ENCODE measurements at places on chromosomes 7 and 10. TPM values are rescaled to one million over a fixed set of nuclear protein-coding genes. Genes with fewer than 3 reads are reported as not detected.

OR9A2 gene
- total RNA-seq, result 1.1 TPM

NOM1 gene
- 24.7 TPM for total RNA-seq

COL13A1 gene
- 9.2 TPM for total RNA-seq

SAMD9L gene
- total RNA-seq, result 25.5 TPM

RELN gene
- total RNA-seq, result 26.3 TPM

CTNNA3 gene
- total RNA-seq, result 26.1 TPM

GRCh38 chr10:60450291-60450690 lies 60.6 kb upstream of the ANK3 start:
- DNase-seq, result no peak

GRCh38 chr10:30466445-30466844 lies 32.5 kb downstream of the MAP3K8 start:
- no peak for DNase-seq

GRCh38 chr10:120962756-120963593 lies 111.8 kb downstream of the WDR11 start:
- DNase-seq, result no peak

- DNase-seq, result peak; percentile 60
Measured at GRCh38 chr10:97072851-97073665, 112.7 kb downstream of the SLIT1 start.

- no peak for DNase-seq
Measured at GRCh38 chr7:139720186-139720585, 57.6 kb downstream of the HIPK2 start.

DNA sequence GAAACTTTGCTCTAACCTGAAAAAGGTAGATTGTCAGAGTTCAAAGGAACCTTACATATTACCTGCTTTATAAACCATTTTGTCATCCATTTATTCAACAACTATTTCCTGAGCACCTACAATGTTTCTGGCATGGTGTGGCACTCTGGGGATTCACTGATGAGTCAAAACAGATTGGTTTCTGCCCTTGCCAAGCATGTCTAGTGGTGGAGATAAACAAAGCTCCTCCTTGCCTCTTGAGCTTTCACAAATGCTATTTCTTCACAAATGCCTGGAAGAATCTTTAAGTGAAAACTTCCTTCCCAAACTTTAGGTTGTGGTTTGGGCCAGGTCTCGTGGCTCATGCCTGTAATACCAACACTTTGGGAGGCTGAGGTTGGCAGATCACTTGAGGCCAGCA lies 85.1 kb upstream of the RELN start:
- DNase-seq, result no peak

- DNase-seq, result no peak
Measured at GRCh38 chr10:121683816-121684215, 85.6 kb upstream of the FGFR2 start.

DNA sequence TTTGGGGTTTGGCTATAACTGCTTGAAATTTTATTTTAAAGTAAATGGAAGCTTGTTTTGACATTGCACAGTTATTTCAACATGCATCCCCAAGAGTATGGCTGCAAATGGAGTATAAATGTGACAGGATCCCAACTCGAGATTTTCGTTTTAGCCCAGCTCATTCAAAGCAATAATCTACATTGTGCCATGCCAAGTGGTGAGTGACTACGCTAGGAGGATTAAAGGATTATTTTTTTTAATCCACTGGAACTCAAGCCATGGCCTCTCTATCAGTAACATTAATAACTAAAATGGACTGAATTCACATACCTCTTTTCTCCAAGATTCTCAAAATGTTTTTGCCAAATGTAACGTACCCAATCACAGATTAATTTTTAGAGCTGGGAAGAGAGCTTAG lies 60.6 kb upstream of the AUTS2 start:
- no peak for DNase-seq

DNA sequence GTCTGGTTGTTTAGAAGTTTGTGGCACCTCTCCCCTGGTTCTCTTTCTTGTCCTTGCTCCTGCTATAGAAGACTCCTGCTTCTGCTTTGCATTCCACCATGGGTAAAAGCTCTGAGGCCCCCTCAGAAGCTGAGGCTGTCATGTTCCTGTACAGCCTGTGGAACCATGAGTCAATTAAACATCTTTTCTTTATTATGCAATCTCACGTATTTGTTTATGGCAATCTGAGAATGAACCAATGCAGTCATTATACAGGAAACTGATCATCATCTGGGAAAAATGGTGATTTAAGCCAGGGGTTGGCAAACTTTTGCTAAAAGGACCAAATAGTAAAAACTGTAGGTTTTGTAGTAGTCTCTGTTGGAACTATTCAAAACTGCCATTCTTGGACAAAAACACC lies 175.4 kb downstream of the CSTF2T start:
- no peak for DNase-seq

- no peak for DNase-seq
Measured at GRCh38 chr7:34662058-34662708, 4.2 kb downstream of the NPSR1 start.

DNA sequence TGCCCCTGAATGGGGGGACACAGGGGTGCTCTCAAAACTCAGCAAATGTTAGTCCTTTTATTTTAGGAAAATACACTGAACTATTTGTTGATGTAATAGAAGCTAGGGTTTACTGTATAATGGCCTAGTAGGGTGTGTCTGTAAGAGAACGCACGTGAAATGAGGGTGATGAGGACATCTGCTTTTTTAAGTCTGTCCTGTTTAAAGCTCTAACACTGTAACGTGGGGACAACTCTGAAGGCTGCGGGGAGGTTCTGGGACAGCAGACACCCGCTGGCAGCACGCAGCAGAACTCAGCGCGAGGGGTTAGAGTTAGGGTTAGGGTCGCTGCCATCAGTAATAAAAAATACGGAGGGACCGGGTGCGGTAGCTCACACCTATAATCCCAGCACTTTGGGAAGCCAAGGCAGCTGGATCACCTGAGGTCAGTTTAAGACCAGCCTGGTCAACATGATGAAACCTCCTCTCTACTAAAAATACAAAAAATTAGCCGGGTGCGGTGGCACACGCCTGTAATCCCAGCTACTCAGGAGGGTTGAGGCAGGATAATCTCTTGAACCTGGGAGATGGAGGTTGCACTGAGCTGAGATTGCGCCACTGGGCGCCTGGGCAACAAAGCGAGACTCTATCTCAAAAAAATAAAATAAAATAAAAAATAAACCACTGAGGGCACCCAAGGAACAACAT lies 98.0 kb downstream of the CTBP2 start:
- no peak for DNase-seq

GRCh38 chr10:101965075-101965765 lies 90.8 kb downstream of the ARMH3 start:
- no peak for DNase-seq

GRCh38 chr7:118948508-118948907 lies 724.0 kb downstream of the ANKRD7 start:
- no peak for DNase-seq

DNA sequence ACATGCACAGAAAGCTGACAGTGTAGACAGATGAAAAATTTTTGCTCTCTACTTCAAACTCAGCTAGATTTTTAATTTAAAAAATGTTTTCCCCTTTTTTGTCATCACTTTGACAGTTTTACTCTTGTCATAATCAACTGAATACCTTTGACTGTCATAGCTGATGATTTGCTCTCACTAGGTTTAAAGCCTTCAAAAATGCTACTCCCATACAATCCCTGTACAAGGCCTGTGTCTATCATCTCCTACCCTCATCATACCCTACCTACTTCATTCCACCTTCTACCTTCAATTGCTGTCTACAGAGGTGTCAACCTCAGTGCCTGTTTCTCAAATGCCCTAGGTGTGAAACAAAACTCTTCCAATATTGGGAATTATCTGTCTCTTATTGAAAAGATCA lies 230.3 kb downstream of the SEMA3A start:
- DNase-seq, result no peak

DNA sequence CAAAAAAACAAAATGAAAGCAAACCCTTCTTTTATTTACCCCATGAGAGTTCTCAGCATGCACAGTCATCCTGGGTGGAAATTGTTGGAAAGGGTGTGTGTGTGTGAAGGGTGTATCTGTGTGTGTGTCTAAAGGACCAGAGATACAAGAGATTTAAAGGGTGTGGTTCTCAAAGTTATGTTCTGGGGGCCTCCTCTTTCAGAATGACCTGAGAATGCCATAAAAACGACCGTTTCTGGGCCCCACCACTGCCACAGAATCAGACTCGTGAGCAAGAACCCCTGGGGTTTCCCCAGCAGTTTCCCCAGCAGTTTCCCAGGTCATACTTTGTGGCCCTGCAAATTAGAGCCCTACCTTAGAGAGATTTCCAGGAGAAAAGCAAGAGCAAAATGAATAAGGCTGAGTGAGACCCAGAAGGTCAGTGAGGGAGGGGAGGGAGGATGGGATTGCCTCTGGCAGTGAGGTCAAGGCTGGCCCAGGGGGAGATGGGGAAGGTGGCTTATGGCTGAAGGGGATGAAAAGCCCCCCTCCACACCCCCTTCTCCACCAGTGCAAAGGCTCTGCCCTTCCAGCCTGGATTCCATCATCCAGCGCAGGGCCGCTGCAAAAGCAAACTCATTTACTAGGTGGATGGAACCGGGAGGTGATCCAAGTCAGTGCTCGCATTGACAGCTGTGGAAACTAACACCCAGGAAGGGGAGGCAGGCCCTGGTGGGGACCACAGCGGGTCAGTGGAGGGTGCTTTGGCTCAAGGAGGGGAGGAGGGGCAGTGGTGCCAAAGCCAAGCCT lies 10.2 kb downstream of the PYROXD2 start:
- DNase-seq, result no peak

- DNase-seq, result no peak
Measured at GRCh38 chr7:74573512-74573911, 84.0 kb upstream of the GTF2I start.

DNA sequence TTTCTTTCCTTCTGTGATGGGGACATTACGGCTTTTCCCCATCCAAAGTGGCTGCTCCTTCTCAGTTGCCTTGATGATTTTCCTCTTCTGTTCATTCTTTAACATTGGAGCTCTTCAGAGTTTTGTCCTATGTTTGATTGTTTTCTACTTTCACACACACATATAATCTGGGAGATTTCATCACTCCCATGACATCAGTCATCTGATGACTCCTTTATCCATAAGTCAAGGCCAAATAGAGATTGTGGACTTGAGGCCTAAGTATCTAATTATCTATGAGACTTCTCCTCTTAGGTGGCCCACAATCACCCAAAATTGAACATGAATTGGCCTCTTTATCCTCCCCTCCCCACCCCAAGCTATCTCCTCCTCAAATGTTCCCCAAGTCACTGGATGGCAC lies 5.3 kb upstream of the COL1A2 start:
- no peak for DNase-seq

GRCh38 chr7:6705959-6706665 lies 635 bp downstream of the ZNF12 start:
- DNase-seq, result no peak

- no peak for DNase-seq
Measured at GRCh38 chr7:75991531-75992082, 2.8 kb downstream of the TMEM120A start.

DNA sequence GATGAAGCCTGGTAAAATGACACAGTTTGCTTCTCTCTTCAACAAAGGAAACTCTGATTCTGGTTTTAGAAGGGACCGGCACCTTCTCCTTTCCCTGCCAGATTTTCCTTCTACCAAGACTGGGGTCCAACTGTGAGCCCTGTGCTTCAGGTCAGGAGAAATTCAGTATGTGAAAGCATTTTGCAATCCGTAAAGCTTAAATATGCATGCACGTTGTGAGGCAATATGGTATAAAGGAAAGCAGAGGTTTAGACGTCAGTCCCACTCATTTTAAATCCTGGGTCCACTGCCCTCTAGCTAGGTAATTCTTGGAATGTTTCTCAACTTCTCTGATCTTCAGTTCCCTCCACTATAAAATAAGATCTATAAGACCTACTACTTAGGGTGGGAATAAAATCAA lies 359.0 kb upstream of the NPSR1 start:
- DNase-seq, result no peak

DNA sequence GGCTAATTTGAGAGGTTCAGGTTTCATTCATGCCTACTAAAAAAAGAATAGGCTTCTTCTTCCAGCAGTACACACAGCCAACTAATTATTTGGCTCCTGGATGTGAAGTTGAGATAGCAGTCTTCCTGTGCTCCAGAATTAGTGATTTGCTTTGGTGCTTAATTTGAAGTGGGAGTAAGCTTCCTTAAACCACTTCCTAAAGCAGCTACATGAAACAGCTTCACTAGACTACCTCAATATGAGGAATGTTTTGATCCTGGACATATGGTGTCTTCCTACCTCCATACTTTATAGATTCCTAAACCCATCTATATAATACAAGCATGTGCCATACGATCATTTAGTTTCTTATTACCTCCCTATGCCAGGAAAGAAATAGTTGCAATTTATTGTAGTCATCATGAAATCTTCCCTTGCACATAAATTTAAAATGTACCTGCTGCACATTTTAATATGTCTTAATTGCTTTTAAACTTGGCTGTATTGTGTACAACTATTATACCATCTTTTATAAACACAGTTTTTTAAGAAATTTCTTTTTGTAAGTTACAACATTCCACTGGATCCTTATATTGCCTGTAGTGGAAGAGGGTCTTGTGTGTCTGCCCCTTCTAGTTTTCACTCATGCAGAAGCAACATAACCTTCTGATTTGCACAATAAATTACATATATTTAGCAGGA lies 8.6 kb downstream of the VIM start:
- no peak for DNase-seq

- DNase-seq, result no peak
Measured at GRCh38 chr7:26937306-26937705, 72.9 kb upstream of the SKAP2 start.

DNA sequence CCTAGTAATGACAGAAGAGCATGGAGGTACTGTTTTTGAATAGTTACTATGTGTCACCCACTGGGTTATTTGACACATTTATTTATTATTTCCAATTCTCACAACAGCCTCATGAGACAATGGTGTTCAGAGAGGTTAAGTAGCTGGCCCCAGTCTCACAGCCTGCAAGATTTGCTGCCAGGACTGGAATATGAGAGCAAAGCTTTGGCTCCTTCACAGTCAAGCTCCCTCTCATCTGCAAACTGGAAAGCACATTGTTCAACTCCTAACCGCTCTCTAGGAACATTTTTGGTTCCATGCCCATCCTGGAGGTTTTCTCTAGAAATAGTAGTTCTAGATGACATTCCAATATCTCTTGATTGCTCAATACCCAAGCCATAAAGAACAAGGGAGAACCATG lies 75.5 kb upstream of the CXCL12 start:
- DNase-seq, result no peak

GRCh38 chr10:93219347-93219746 lies 145.7 kb downstream of the CYP26A1 start:
- no peak for DNase-seq

DNA sequence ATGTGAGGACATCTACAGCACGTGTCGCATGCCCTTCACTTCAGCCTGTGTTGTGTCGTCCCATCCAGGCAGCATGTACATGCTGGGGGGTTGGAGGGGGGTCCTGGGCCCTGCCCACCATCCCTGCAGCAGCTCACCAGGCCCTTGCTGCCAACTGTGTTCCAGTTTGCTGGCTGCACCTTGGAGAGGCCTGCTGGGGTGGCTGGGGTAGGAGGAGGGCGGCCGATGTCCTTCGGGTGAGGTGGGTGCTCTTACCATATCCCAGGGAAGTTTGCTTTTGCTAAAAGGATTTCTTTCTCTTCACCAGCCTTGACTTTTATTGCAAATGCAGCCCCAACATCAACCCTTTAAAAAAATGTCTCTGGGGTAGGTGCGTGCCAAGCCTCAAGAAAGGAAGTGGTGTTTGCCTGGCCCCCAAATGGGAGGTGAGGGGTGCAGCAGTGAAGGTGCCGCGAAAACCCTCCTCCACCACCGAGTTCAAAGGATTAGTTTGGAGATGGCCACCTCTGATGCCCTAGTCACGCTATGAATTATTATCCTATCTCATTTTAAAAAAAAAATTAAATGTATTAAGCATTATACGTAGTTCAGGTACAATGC lies 165.8 kb upstream of the KLF6 start:
- no peak for DNase-seq

- no peak for DNase-seq
Measured at GRCh38 chr10:36759141-36759805, 366.1 kb upstream of the ANKRD30A start.

Measured in urinary bladder (tissue), 4 donors.